ENCODE measurements at places on chromosomes 3 and 15.

GRCh38 chr3:40332684-40333083 lies 23.2 kb downstream of the EIF1B start:
- no peak for DNase-seq

GRCh38 chr3:39284457-39284881 lies 4.6 kb upstream of the CX3CR1 start:
- DNase-seq, result no peak

GRCh38 chr15:74610302-74610951 lies 5.2 kb upstream of the CLK3 start:
- DNase-seq, result no peak

DNA sequence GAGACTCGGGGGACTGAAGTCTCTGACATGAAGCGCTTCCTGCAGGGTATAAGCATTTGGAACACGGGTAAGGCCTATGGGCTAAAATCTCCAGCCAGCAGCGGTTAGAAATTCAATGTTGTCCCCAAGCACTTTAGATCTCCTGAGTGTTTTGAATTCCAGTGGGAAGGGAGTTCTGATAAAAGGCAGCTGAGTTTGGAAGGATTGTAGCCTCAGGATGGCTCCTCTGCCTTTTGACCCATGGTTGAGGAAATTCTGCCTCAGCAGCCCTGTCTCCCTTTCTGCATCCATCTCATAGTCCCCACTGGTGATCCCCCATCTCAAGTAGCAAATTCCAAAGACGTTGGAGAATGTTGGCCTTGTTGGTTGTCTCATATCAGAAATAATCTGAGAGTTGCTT lies 24.2 kb upstream of the HACD2 start:
- no peak for DNase-seq

- no peak for DNase-seq
Observed at GRCh38 chr3:99842826-99843589, 25.3 kb downstream of the CMSS1 start.

- no peak for DNase-seq
Observed at GRCh38 chr3:116191409-116191808, 253.9 kb downstream of the LSAMP start.
